NCI-H2107 (cell line): ENCODE measurements at places on chromosomes 1 and 21.

DNA sequence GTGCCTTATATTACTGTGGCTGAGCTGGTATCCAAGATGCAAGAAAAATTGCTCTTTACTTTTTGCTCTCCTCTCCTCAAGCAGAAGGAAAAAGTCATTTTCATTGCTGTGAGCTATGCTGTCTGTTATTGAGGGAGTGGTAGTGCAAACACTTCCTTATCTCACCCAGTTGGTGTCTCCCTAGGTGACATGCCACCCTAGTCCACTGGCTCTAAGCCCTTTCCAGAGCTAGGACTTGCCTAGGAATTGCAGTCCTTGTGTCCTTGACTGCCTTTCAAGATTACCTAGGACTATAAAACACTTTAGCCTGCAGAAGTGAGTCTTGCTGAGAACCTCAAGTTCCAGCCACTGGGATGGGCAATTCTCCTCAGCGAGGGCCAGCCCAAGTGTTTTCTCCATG is 458.3 kb downstream of the MRPL39 start:
- DNase-seq: no peak

- peak; percentile 47 for DNase-seq
These were observed 7.0 kb downstream of the LRRC71 start for GRCh38 chr1:156927215-156928042.

- DNase-seq: no peak
These were observed 104.1 kb downstream of the DENND1B start for GRCh38 chr1:197671140-197671539.

- no peak for DNase-seq
These were observed 82.7 kb downstream of the CDC7 start for GRCh38 chr1:91583326-91583755.

DNA sequence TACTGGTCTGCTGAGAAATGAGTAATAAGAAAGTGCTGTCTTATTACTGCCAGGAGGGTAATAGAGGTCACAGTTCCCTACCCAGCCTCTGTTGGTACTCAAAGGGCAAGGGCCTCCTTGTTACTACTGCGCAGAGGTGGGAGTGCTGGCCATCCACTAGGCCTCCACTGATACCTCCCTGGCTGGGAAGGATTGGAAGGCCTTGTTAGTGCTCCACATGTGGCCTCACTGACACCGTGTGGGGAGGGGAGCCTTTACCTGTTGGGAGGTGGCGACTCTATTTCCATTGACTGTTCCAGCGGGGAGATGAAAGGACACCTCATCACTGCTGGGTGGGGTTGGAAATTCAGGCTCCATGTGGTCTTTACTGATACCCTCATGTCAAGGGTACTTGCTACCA is 57.8 kb upstream of the USP24 start:
- DNase-seq: no peak

DNA sequence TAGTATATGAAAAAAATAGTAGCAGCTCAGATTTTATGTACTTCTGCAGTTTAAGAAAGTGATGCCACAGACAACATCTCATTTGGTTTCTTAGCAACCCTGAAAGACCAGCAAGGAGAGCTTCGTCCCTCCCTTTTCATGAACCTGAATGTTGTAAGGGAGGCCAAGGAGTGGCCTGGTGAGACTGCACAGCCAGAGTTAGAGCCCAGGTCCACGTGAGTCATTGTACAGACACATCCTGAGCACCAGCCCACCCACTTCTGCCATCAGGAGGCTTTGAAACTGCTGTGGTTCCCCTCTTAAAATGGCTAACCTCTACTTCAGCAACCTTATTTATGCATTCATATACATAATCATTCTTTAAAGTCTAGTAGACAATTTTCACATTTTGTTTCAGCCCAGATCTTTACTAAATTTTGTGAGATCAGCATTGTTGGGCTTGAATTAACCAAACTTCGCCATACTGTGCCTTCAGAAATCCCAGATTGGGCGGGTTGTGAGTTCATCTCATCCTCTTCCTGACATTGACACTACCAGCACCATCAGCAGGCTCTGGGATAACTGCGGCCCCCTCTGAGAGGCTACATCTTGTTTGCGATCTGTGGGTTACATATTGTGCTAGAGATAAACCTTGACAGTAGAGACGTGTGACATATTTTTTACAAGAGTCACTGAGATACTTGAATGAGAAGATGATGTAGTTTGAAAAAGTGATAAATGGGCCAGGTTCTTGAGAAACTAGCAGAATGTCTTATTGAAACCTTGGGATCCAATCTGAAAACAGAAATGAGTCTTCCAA is 106.7 kb downstream of the CAMTA1 start:
- DNase-seq: no peak

DNA sequence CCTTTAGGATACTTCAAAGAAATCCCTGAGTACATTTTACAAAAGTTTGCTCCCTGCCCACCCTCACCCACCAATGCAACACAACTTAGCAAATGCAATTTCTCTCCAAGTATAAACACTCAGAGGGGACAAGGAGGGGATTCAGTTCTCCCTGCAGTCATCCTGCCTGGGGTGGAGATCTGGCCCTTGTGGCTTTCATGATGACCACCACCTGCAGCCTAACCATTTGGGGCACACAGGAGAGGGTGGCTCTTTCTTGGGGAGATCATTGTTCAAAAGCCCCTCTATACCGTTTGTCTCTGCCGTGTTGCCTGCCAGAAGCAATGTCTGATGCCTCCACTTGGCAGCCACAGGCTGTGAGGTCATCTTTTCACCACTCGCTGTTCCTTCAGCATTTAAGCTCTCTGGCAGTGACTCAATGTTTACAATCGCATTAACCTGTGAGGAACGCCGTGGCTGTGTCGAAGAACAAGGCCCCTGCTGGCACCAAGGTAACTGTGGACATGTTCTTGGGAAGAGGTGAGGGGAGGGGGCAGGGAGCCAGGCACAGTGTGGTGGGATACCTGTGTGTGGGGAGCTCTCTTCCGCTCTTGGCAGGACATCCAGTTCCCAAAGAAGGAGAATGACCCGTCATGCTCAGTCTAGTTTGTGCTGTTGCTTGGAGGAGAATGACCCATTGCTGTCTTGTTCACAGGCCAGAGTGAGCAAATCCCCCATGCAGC is 103.9 kb upstream of the DUSP10 start:
- DNase-seq: peak; percentile 6

DNA sequence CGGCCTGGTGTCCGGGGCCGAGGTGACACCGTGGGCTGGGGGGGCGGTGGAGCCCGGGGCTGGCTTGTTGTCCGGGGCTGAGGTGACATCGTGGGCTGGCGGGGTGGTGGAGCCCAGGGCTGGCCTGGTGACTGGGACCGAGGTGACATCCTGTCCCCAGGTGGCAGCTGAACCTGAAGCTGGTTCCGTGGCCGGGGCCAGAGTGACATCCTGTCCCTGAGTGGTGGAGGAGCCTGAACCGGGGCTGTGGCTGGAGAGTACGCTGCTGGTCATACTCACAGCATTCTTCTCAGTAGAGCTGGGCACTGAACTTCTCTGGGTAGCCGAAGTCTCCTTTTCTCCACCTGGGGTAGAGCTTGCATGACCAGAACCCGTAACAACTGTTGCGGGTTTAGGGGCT is 15.8 kb downstream of the THBS3 start:
- no peak for DNase-seq

DNA sequence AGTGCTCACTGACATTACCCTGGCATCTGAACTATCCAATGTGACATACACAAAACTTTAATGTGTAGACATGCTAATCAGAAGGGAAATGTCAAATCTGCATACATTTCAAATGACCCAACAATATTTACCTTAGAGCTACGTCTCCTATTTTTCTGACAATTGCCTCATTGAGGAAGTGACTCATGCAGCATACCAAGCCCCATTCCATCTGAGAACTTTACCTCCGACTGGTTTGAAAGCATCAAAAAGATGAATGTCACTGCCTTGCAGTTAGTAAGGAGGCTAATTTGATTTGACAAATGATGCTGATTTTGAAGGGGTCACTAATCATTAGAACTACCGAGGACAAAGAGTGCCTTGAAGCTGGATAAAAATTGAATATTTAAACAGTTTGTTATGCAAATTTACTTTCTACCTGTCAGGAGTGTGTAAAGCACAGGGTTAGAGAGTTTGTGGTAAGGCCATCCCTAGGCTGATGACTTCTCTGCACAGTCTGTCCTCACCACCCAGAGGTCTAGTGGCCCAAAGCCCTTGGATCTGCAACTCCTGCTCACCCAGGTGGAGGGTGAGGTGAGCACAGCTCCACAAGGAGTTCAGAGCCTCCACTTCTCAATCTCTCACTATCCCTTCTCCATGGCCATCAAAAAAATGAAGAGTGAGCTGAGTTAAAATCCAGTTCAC is 500.3 kb upstream of the C1orf87 start:
- DNase-seq: no peak

DNA sequence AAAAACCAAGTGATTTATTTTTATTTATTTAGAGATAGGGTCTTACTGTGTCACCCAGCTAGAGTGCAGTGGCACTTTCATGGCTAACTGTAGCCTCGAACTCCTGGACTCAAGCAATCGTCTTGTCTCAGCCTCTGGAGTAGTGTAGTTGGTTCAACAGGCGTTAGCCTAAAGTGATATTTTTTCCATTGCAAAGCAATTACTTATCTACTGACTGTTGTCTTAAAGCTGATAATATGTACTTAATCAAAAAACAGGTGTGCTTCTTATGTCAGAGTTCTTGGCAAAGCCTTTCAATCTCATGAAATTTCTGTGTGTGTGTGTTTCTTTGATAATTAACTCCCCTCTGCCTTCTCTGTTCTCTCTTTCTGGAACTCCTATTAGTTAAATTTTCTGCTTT is 62.4 kb upstream of the DUSP10 start:
- DNase-seq: no peak

DNA sequence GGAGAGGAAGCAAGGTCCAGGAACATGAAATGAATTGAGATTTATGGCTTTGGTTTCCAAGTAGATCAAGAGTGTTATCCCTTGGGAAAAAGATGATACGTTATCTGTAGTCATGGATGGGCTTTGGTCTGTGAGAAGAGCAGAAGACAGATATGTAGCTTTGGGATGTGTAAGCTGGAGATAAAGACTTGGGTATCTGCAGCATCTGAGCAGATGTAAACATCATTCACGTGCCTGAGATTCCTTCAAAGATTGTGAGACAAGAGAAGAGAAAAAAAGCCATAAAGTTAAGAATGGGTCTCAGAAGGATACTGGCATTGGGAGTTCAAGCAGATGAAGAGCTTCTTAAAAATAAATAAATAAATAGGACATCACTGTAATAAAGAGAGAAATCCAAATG is 217.8 kb downstream of the PTPRC start:
- no peak for DNase-seq

DNA sequence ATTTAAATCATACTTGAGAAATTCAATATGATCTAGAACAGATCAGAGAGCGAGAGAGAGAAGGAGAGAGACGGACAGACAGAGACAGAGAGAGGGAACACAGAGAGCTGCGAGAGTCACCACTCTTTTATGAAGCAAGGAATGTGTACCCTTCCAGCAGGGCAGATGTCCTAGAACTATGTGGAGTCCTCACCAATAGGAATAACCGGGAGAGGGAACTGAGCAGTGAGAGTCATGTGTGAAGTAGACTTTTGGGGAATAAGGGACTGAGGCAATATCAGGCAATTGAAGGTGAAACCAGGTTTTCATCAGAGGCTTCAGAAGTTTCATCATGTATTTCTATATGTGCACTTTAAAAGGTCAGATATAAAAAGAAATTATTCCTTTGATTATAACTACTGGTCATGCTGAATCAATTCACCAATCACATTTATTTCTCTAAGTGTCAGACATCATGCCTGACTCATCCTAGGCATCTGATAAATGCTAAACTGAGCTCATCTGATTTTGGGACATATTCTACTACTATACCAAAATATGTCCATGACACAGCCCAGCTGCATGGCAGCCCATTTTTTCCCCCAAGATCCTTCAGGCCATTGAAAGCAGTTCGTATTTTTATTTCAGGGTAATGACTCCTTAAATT is 22.4 kb downstream of the VTCN1 start:
- no peak for DNase-seq

DNA sequence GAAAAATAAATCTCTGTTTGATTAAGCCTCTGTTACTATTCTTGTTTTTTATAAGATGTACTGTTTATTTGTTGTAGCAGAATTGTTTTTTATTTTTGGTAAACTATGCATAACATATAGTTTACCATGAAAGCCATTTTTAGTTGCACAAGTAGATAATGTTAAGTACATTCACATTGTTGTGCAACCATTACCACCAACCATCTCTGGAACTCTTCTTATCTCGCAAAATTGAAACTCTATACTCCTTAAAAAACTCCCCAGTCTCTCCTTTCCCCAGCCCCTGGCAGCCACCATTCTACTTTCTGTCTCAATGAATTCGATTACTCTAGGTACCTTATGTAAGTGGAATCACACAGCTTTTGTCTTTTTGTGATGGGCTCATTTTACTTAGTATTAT is 27.4 kb upstream of the UHMK1 start:
- DNase-seq: no peak

DNA sequence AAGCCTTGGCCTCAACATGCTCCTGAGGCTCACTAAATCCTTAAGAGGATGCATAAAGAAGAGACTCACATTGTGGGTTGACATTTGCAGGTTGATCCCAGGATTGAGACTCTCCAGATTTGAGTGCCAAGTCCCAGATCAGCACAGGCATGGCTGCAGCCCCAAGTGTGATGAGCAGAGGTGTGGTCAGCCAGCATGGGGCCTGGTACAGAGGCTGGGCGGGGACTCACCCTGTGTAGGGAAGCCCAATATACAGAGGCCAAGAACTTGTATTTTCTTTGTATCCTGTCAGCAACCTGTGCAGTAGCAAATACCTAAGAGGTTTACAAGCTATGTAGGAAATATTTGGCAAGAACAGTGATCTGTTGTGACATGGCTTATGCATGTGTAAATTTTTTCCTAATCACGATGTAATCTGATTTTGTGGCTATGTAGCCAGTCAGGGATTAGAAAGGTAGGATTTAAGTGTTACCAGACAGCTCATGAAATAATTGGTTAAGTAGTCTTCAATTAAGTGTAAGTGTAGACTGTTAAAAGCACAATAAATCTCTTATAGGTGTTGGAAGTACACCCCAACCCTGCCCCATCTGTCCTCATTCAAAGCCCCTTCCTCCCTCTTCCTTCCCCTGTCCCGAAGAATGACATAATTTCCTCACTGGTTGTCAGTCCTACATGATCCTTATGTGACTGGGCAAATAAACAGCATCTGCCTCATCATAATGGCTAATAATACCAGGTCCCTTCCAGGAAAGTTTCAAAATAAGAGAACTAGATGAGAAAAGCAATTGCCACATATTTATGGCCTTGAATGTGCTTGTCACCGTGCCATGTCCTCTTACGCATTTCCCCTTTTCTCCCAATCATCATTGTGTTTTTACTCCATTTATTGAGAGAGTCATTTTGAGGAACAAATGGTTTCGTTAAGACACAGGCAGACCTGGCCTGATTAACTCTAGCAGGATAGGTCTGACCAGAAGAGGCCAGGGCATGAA is 120.9 kb downstream of the HLX start:
- DNase-seq: no peak

DNA sequence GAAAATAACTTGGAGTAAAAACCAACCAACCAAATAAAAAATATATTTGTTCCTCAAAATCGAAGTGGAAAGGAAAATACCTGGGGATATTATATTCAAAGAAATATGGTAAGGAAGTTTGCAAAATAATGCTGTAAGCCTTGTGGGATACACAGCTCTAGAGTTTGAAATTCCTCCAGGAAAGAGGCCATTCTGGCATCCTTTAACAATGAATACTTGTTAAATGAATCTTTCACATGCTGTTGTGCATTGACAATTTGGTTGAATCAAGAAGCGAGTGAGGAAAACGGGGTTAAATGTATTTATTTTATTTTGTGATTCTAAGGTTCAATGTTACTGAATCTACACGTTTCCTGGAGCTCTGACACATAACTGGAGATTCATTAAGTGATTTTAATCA is 30.5 kb upstream of the NTNG1 start:
- DNase-seq: no peak

- no peak for DNase-seq
These were observed 575.7 kb upstream of the ZP4 start for GRCh38 chr1:238466459-238466858.

GRCh38 chr1:95084317-95085176 is 11.8 kb upstream of the ALG14 start:
- no peak for DNase-seq
